ENCODE measurements at places on chromosomes 2 and 18.

DNA sequence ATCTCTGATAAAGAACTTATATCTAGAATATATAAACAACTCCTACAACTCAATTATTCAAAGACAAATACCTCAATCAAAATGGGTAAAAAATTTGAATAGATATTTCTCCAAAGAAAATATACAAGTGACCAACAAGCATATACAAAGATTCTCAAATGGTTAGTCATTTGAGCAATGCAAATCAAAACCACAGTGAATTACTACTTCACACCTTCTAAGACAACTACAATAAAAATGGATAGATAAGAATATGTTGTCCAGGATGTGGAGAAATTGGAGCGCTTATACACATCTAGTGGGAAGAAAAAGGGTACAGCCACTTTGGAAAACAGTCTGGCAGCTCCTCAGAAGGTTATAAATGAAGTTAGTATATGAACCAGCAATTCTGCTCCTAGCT, 332.9 kb downstream of the TGIF1 start:
- DNase-seq = no peak

GRCh38 chr18:46718501-46719341, 38.1 kb downstream of the ST8SIA5 start:
- no peak for DNase-seq

- DNase-seq = no peak
Measured at GRCh38 chr18:36449451-36449850, 151.9 kb downstream of the FHOD3 start.

DNA sequence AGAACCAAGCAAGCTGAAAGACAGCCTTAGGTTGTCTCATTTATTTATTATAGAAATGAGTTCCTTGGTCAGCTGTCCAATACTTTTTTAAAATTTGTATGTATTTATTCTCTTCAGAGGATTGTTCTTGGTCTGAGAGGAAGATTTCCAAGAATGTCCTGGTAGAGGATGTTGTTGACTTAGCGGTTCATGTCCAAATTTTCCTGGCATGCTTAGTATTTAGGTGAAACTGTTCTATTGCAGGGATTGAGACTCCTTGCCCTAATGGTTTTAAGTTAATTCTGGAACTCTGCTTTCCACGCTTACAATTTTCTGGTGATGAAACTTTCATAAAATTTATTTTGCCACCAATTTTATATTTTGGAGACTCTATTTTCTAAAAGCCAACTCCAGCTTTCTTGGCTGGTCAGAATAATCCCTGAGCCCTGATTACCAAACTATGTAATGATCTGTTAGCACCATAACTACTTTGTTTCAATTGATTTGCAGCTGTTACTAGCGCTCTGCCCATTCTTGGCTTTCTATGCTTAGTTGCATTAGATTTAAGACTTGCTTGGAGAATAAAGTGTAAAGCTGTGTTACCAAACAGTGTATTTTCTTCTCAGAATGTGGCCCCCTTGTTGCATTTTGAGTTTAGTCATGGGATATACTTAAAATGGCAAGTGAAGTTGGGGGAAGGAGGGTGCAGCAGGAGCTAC, 1868.8 kb upstream of the CELF4 start:
- DNase-seq = no peak

DNA sequence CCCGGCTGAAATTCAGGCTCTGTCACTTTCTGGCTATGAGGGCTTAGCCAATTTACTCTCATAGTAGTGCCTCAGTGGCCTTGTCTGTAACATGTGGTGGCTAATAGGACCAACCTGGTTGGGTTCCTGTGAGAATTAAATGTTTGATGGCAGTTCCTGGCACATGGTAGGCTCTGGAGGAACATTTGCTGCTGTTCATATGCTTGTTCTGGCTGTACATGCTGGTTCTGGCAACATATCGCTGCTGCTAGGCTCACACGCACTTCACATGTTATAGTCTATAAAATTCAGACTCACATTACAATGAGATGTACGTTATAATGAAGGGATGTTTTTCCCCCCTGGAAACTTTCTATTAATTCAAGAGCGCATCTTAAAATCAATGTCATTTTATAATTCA, 417.7 kb upstream of the GYPC start:
- no peak for DNase-seq

DNA sequence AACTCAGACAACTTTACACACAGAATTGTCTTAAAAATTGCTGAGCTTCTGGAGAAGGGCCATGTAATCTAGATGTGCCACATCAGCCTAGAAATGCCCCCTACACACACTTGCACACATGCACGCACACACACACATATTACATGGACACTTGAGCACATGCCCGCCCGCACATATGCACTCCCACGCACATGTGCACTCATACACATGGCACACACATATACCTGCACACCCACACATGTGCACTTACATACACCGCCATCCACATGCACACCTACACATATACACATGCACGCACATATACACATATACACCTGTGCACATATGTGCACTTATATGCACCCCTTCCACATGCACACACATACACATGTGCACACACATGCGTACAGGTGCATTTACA, 213.7 kb downstream of the SEPTIN10 start:
- DNase-seq = no peak

- DNase-seq = no peak
Measured at GRCh38 chr2:28387082-28387960, 5.3 kb upstream of the FOSL2 start.
